Foreskin fibroblast (primary cell): ENCODE measurements at places on chromosomes 13 and 19.

- peak; percentile 33 for DNase-seq
Measured at GRCh38 chr13:76307142-76307541, 579.1 kb downstream of the KCTD12 start.

DNA sequence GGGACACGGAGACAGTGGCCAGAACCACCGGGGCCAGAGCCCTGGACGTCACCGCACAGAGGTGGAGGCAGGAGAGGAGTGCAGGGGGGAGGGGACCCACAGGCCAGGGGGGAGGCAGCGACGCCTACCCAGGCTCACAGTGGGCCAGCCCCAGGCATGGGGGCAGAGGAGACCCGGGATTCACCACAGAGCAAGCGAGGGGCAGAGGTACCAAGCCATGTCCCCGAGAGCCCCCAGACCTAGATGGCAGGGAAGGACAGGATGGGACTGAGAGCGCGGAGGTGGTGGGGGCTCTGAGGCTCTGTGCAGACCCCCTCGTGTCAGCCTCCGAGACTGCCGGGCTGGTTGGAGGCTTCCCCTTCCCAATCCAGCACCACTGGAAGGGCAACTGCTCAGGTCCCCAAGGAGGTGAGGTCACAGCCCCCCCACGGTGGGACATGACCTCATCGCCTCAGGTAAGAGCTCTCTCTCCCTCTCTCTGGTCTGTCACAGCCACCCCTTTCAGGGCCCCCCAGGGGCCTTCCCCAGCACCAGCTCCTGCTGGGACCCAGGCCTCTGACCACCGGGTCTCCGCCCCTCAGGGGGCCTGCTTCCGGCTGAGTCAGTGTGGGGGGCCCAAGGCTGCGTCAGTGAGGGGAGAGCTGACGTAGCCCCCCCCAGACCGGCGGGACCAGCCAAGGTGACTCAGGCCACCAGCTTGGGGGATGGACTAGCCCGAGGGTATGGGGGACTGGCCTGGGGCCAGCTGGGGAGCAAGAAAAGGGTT lies 2.2 kb upstream of the IL11 start:
- DNase-seq, result peak; percentile 57

DNA sequence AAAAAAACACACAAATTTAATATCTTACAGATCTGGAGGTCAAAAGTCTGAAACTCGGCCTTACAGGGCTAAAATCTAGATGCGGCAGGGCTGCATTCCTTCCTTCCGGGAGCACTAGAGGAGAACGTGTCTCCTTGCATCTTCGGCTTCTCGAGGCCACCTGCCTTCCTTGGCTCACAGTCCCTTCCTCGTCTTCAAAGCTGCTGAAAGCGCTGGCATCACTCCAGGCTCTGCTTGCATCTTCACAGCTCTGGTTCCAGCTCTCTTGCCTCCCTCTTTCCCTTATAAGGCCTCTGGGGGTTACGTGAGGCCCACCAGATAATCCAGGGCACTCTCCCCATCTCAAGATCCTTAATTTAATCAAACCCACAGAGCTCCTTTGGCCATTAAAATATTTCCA lies 10.5 kb downstream of the XRCC1 start:
- DNase-seq, result no peak

- no peak for DNase-seq
Measured at GRCh38 chr13:52785739-52786138, 46.1 kb upstream of the CNMD start.

GRCh38 chr19:50741179-50741933 lies 18.2 kb downstream of the CLEC11A start:
- no peak for DNase-seq

DNA sequence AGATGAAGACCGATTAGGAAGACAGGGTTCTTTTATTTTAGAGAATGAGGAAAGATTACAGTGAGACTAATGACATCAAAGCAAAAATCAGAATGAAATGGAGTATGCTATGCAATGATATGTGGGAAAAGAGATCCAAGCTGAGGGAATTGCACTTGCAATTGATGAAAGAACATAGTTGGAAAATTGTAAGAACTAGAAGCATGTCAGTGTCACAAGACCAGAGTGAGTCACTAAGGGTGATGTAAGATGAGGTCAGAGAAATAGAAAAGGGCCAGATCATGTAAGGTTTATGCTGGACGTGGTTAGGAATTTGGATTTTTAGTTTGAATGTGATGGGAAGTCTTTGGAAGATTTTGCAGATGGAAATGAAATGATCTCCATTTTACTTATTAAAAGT lies 1937.3 kb downstream of the OLFM4 start:
- DNase-seq, result peak; percentile 0

- no peak for DNase-seq
Measured at GRCh38 chr13:39315796-39316195, 277.5 kb downstream of the NHLRC3 start.

GRCh38 chr19:35696835-35697234 lies 7.5 kb upstream of the ZBTB32 start:
- no peak for DNase-seq

GRCh38 chr13:91739751-91740150 lies 341.3 kb downstream of the GPC5 start:
- DNase-seq, result no peak

- DNase-seq, result no peak
Measured at GRCh38 chr19:30861919-30862318, 487.3 kb downstream of the TSHZ3 start.
